ENCODE measurements at places on chromosomes 7 and 10. TPM values are rescaled to one million over a fixed set of nuclear protein-coding genes. Genes with fewer than 3 reads are reported as not detected.

Gene FFAR4
- total RNA-seq: not detected

Gene CLRN3
- not detected for total RNA-seq

Gene OPN1SW
- total RNA-seq: 2.1 TPM

Gene VCL
- 163 TPM for total RNA-seq

Gene C10orf62
- total RNA-seq: 0.11 TPM

Gene MCM10
- 26.1 TPM for total RNA-seq

Gene CYP26A1
- total RNA-seq: 0.11 TPM

Gene ZNF365
- 6.2 TPM for total RNA-seq

Gene STEAP1B
- total RNA-seq: not detected

Gene MKI67
- 54.4 TPM for total RNA-seq

Gene SPDYE16
- not detected for total RNA-seq

Gene CHN2
- not detected for total RNA-seq

Gene PKD2L1
- not detected for total RNA-seq

Gene EPHB6
- total RNA-seq: 0.32 TPM

Gene ARHGAP22
- 255 TPM for total RNA-seq

Gene GRID1
- total RNA-seq: not detected

Gene PLAC9
- total RNA-seq: not detected

Gene INA
- total RNA-seq: not detected

Gene IL6
- total RNA-seq: not detected
